Activated naive CD4-positive, alpha-beta T cell treated with Interleukin-2 at 50 U/mL for 16 hours (primary cell): ENCODE measurements at places on chromosomes 1 and 21.

GRCh38 chr1:21321963-21322680 lies 31.9 kb upstream of the ECE1 start:
- no peak for DNase-seq

DNA sequence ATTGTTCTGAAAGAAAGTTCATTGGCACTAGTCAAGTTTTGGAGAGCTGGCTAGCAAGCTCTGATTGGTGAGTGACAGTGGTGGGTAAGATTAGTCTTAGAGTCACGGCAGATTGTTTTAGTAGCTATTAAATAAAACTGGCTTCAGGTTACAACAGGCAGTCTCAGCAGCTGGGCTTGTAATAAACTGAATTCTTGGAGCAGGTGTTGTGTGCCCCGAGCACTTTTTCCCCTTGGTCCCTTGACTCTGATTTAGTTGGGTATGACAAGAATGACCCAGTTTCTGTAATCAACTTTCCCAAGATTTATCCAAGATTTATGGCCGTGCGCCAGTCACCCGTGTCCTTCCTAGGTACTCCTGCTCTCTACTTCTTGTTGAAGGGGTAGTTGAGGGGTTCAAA lies 40.2 kb downstream of the TBCE start:
- no peak for DNase-seq

GRCh38 chr1:31549809-31550620 lies 26.3 kb upstream of the TINAGL1 start:
- DNase-seq, result no peak

GRCh38 chr21:45059121-45059520 lies 15.3 kb upstream of the ADARB1 start:
- DNase-seq, result no peak

GRCh38 chr21:34844924-34845238 lies 176.1 kb downstream of the CLIC6 start:
- DNase-seq, result no peak

GRCh38 chr1:244010191-244010590 lies 40.9 kb upstream of the ZBTB18 start:
- peak; percentile 36 for DNase-seq

- no peak for DNase-seq
Measured at GRCh38 chr1:48999321-48999720, 222.6 kb upstream of the BEND5 start.

GRCh38 chr21:33069994-33070743 lies at the start of gene OLIG1:
Gene OLIG1 (plus strand): TSS chr21:33070141. CDS start chr21:33070247, 106 bp downstream.
- peak; percentile 23 for DNase-seq

DNA sequence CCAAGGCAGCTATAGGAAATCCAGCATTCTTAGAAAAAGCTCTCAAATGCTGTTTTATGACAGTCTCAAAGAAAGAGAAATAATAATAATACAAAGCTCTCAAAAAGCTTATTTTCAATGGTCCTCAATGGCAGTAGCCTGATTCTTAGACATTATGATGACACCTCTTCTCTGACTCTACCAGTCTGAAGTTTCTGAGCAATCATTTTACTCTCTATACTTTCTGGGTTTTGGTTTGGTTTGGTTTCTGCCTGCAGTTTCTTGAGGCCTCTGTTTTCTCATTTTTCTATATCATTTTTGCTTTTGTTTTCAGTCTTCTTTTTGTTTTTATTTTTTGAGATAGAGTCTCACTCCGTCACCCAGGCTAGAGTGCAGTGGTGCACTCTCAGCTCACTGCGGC lies 50.2 kb upstream of the TBX15 start:
- no peak for DNase-seq

DNA sequence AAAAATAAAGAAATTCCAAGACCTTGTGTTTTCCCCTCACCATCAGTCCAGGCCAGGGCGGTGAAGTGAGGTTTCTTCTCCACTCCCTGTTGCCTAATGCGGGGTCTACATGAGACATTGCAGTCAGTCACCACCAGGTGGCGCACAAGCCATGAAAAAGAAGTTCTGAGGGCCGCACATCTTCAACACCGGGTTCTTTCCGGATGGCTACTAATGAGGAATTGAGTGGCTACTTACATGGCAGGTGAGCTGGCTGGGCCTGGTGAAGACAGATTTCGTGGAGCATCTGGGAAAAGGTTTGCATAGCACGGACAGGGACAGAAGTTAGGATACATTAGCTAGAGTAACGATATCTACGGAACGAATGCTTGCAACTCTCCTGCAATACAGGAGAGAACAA lies 15.8 kb upstream of the S100A11 start:
- DNase-seq, result peak; percentile 85

DNA sequence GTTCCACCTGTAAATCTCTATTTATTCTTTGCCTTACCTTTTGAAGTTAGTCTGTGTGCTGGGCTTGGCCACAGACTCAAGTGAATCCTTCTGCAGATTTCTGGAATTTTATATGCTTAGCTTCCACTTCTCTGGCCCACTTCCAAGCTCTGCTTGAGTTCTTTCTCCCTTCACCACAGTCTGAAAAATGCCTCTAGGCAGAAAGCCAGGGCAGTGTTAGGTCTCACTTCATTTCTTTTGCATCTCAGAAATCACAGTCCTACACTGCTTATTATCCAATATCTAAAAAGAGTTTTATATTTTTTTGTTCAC lies 48.9 kb downstream of the INKA2 start:
- no peak for DNase-seq

DNA sequence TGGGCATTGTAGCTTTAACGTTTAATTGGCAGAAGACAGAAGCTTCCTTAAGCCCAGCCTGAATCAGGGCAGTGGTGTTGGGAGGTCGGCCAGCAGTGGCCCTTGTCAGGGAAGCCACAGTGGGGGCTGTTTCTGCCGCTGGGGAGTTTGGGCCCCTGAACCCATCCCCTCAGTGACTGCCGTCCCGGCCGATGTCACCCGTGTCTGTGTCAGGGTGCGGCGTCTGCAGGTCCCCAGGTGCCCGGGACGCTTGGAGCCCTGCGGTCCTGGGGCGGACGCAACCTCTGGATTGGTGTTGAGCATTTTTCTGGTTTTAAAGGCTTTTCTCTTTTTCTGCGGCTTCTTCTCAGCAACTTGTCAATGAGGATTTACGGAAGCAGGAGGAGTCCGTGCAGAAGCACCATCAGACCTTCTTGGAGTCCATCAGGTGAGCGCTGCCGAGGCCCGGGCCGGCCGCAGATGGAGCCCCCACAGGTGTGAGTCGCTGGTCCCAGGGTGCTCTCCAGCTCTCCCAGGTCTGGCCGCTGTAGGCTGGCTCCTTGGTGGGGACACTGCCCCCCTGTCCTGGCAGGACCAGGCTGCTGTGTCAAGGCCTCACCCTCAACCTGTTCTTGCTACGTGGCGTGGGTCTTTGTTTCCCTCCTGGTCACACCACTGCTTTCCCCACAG lies 2.3 kb downstream of the ATAD3C start:
- no peak for DNase-seq

GRCh38 chr1:5269901-5270300 lies 615.5 kb downstream of the AJAP1 start:
- DNase-seq, result no peak

- no peak for DNase-seq
Measured at GRCh38 chr1:46039571-46040052, 92.8 kb downstream of the PIK3R3 start.

- no peak for DNase-seq
Measured at GRCh38 chr1:94936861-94937620, 10.1 kb upstream of the CNN3 start.

DNA sequence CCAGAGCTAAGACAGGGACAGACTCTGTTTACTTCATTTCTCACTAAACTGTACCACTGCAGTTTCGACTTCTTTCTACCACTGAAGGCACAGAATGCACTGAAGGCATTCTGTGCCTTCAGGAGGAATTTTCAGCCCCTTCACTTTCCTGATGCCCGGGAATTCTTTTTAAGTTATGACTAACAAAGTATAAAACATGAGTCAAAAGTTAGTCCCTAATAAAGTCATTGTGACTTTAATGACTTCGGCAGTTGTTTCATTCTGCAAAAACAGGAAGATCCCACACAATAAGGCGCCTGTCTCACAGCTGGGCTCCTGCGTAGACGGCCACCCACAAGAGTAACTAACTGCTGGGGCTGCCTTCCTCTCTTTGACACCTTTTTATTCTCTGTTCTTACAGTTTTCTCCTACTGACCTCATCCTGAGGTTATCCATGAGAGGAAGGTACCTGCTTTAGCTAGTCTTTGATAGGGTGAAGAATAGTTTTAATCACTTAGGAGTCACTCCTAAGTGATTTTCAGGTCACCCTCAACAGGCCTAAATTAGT lies 183.9 kb upstream of the SGIP1 start:
- DNase-seq, result peak; percentile 61

DNA sequence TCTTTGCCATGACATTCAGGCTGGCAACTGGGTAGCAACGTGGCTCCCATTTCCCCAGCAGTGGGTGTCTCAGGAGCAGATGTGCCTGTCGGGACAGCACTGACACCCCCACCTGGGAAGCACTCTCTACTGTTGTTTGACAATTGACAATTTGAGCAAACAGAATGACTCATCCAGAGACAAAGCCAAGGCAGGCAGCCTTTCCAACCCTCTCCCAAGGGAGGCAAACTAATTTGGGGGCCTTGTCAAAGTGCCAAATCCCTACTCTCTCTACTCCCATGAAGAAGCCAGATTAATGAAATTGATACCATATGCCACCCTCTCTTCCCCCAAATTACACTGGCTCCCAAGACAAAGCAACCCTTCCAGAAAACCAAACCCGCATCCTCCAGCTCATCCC lies 65.6 kb downstream of the GRIK3 start:
- no peak for DNase-seq

DNA sequence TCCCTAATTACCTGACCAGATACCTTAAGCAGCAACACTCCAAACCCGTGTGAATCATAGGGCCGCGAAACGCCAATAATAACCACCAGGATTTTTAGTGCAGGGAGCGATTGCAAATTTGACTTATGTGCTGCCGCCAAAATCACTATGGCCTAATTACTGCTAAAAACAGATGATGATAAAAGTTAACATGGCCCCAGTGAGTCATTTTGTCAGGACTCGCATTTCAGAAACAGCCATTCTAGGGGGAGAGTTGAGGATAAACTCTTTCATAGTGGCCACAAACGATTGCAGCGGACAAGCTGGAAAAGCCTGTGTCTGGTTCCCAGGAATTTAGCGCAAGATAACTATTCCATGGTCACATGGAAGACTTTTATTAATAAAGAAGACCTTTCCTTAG lies 103.4 kb downstream of the HLX start:
- no peak for DNase-seq

GRCh38 chr1:28194326-28195035 lies 18.0 kb upstream of the PTAFR start:
- no peak for DNase-seq

DNA sequence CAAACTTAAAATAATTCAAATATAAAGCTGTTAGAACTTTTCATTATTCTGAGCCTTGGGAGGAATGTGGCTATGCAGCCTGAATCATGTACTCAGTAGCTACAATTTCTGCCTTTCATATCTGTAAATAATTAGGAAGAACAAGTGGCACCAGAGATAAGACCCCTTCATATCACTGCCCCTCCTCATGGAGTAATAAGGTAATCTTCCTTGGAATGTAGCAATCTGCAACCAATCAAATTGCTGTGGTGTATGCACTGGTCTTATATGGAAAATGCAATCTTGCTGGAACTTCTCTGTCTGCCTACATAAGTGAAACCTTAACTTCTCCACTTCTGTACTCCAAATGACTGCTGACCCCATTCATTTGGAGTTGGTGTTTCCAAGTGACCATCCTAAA lies 104.4 kb upstream of the VANGL1 start:
- DNase-seq, result no peak

DNA sequence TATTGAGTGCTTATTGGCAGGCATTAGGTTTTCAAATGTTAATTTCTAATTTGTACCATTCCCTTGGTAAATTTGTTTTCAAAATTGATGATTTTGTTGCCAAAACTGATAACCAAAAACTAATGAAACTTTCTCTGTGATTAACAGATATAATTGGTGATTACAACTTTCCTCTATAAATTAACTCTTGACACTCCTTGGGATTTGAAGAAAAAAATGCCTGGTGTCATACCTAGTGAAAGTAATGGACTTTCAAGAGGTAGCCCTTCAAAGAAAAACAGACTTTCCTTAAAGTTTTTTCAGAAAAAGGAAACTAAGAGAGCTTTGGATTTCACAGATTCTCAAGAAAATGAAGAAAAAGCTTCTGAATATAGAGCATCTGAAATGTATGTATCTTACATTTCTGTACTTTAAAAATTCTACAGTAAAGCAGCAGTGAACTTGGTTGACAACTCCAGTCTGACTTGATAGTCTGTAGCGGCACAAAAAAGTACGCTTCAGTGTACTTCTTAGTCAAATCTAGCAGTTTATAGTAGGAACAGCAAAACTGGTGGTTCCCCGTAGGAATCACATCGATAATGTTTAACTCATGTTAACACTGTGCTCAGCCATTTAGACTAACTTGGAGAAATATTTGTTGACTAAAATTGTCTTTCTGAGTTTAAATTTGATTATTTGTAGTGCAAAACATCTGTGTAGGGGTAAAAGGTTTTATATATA lies 3.0 kb downstream of the USP1 start:
- DNase-seq, result no peak

DNA sequence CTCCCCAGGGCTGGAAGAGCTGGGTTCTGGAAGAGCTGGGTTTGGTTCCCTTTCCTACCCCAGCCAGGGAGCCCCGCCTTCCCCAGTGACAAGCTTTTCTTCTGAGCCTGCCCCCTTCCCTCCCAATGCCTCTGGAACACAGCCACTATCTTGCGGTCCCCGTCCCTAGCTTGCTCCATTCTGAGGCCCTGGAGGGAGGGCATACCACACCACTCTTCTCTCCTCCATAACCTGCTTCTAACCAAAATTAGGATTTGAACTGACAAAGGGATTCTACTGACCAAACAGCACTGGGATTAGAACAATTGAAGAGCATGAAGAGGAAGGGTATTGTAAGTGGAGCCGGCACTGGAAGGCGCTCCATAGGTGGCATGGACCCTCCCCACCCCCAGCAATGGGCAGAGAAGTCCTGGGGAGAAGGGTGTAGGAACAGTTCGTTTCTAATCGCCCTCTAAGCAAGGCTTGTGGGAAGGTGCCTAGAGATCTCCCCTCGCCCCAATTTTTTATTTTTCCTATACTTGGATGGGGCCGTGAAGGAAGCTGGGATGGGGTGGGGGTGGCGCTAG lies 690 bp downstream of the C1orf216 start:
- DNase-seq, result no peak

- DNase-seq, result no peak
Measured at GRCh38 chr1:52645261-52645660, 12.3 kb downstream of the SHISAL2A start.

DNA sequence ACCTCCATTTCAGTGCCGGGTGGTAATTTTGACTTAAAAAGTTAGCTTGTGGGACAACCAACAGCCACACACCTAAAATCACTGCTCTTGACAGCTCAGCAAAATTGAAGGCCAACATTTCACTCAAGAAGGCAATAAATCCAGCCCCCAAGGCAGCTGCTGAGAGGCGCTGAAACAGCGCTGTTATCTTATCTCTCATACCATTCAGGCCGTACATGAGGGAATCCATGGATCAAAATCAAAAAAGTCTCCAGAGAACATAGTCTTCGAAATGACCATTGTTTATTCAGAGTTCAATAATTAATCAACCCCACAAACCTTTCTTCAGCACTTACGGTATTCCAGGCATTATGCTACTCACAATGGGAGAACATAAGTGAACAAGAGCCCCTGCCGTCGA lies 38.5 kb downstream of the ZBTB18 start:
- DNase-seq, result no peak

GRCh38 chr1:226870401-226871279 lies at the start of gene PSEN2:
Gene PSEN2 (plus strand): TSS chr1:226870616. CDS start chr1:226881908, 11,292 bp downstream.
- peak; percentile 66 for DNase-seq
